ENCODE measurements at places on chromosomes 1 and 21. TPM values are rescaled to one million over a fixed set of nuclear protein-coding genes. Genes with fewer than 3 reads are reported as not detected.

Gene EPS8L3
- not detected for total RNA-seq

DNA sequence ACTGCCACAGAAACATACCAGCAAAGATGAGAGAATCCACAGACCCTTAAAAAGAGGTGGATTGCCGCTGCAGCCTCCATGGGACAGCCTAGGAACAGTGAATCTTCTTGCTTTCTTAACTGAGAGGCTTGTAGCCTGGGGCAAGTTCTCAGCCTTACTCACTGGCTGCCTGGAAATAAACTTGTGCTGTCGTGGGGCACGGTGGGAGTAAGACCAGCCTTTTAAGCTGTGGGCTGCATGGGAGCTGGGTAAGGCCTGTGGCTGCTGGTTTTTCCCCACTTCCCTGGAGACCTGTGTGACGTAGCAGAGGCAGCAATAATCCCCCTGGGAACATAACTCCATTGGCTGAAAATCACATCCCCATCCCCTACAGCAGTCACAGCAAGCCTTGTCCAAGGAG lies 30.8 kb downstream of the CD2 start:
- no peak for DNase-seq

DNA sequence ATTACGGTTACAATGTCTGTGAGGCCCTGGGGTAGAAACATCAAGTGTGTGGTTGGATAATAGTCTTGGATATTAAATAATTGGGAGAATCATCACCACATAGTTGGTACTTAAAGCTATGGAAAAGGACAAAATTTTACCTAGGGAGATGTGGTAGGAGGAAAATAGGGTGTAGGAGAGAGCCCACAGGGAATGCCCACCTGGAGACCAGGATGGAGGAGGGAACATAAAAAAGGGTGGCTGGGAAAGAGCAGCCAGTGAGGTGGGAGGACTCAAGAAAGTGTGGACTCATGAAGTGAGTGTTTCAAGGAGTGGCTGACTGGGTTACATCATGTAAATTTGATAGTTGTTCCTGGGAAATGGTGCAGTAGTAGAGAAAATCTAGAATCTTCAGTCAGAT lies 3.0 kb upstream of the SOX13 start:
- no peak for DNase-seq

DNA sequence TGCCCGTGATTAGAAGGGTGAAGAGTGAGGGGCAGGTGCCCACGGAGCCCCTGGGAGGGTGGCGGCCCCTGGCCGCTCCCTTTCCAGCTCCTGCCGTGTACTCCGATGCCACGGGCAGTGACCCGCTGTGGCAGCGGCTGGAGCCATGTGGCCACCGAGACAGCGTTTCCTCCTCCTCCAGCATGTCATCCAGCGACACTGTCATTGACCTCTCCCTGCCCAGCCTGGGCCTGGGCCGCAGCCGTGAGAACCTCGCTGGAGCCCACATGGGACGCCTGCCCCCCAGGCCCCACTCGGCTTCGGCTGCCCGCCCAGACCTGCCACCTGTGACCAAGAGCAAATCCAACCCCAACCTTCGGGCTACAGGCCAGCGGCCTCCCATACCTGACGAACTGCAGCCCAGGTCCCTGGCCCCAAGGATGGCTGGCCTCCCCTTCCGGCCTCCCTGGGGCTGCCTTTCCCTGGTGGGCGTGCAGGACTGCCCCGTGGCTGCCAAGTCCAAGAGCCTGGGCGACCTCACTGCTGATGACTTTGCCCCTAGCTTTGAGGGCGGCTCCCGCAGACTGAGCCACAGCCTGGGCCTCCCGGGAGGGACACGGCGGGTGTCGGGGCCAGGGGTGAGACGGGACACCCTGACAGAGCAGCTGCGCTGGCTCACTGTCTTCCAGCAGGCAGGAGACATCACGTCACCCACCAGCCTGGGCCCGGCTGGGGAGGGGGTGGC lies 22.0 kb downstream of the PANK4 start:
- DNase-seq: no peak

Gene HNRNPR
- total RNA-seq: 117 TPM

Gene SPRR2E
- total RNA-seq: not detected

Gene PLA2G2F
- total RNA-seq: not detected

DNA sequence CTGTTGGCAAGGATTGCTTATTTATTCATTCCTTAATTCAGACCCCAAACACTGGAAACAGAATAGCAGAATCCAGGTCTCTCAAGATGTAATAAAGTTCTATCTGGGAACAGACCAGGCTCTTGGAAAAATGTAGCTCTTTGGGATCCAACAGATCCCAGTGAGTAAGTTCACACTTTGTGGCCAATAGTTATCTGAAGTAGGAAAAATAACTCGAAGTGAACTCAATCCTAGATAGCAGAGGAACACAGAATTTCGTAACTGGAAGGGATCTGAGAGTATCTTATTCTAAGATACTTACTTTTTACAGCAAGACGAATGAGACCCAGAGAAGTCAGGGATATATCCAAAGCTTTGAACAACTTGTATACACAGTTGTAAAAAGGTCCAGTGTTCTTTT lies 150.7 kb upstream of the CD34 start:
- no peak for DNase-seq

DNA sequence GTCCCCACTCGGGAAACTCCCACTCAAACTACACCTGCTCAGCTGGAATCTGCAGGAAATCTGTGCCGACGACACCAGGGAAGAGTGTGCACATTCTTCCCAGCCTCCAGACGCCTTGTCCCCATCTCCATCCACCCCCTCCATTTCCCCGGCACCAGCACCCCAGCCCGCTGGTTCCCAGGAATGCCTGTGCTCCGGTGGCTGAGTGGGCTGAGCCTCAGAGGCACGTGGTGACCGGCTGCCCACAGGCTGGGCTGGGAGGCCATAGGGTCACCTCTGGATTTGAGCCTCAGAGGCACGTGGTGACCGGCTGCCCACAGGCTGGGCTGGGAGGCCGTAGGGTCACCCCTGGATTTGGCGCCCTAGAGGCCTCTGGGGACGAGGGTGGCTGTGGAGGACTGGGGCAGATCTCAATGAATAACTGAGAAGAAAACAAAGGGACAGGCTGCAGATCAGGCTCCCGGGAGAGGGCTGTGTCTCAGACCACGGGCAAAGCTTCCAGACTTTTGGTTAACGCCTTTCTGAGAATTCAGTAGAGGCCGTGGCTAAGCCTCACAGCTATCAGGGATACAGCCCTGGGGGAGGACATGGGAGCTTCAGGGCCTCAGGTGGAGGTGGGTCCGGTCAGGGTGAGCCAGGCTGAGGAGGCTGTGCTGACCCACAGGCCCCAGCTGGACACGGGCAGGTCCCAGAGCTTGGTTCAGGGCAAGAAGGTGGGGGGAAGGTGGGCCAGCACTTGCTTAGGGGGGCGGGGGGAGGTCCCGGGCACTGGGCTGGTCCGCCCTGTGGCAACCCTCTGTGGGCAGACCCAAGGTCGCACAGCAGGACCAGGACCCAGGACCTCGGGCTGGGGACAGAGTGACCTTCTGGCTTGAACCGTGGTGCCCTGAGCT lies 17.3 kb upstream of the TTLL10 start:
- no peak for DNase-seq

- no peak for DNase-seq
These were observed 996 bp downstream of the CNIH4 start for GRCh38 chr1:224357626-224358124.

Gene OR10K1
- total RNA-seq: not detected

Gene C4BPA
- total RNA-seq: not detected

DNA sequence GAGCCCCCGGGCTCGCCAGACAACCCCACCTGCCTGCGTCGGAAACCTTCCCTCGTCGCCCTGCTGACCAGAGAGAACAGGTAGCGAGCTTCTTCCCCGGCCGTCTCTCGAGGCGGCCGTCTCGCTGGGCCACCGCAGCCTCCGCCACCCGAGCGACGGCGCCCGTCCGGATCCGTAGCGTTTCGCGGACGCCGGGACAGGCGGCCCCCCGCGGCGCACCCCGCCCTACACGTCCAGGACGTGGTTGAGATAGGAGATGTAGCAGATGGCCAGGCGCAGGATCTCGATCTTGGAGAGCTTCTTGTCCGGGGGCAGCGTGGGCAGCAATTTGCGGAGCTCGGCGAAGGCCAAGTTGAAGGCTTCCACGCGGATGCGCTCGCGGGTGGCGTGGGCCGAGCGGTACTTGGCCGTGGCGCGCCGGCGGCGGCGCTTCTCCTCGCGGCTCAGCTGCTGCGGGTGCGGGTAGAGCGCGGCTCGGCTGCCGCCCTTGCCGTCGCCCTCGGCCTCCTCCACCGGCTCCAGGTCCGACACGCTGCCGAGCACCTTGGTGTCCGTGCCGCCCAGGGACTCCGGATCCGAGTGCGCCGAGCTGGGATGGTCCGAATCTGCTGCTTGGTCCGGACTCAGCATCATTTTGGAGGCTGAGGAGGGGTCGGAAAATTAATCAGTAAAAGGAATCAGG lies 3.0 kb downstream of the NHLH2 start:
- DNase-seq: no peak

GRCh38 chr1:101959456-101959855 lies 37.3 kb downstream of the OLFM3 start:
- DNase-seq: no peak

DNA sequence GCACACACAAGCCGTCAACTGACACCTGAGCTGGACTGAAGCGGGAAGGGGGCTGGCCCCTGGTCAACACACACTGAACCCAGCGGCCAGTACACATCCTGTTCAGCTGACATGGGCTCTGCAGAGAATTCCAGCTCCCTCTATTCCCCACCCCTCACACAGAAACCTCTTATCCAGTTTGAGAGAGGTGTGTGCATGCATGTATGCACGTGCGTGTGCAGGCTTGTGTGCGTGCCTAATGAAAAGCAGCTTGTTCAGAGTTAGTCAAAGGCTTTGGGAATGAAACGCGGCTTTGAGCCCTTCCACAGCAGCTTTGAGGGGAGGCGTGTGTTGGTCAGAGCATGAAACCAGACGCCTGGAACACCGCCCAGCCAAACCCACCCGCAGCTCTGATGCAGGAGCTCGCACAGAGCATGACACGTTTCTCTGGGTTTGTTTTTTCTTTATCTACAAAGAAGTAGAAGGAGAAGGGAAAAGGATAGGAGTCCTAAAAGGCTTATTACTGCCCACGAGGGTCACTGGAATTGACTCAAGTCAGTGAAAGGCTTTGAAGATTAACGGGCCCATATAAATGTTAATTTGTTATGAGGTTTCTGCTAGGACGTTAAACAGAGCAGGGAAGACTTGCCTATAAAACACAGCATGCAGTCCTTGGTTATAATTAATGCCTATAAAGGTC lies 184.2 kb downstream of the ETS2 start:
- no peak for DNase-seq

Gene KIAA1614
- 0.24 TPM for total RNA-seq

DNA sequence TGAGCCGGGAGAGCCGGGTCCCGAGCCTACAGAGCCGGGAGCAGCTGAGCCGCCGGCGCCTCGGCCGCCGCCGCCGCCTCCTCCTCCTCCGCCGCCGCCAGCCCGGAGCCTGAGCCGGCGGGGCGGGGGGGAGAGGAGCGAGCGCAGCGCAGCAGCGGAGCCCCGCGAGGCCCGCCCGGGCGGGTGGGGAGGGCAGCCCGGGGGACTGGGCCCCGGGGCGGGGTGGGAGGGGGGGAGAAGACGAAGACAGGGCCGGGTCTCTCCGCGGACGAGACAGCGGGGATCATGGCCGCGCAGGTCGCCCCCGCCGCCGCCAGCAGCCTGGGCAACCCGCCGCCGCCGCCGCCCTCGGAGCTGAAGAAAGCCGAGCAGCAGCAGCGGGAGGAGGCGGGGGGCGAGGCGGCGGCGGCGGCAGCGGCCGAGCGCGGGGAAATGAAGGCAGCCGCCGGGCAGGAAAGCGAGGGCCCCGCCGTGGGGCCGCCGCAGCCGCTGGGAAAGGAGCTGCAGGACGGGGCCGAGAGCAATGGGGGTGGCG lies 371 bp downstream of the ARID1A start:
- peak; percentile 36 for DNase-seq

DNA sequence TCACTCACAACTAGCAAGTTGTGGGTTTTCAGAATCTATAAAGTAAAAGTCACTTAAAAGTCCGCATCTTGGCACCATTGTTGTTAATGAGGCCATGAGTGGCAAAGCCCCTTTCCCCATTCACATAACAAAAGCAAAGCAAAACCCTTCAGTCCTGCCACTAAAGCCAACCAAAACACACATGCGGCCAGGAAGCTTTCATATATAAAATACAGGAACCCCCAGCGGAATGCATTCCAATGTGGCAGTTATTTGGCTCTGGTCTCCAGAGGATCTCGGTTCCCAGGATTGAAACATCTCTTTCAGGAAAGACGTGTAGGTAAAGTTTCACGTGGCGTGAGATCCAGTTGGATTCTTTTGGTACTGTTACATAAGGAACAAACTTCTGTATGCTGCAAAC lies 2.5 kb upstream of the LBR start:
- DNase-seq: no peak

- no peak for DNase-seq
These were observed 2.7 kb upstream of the PRDM16 start for GRCh38 chr1:3066250-3066711.

Gene NDC1
- 20.5 TPM for total RNA-seq

GRCh38 chr1:9724706-9725476 lies 73.4 kb downstream of the PIK3CD start:
- peak; percentile 60 for DNase-seq

Gene HES5
- total RNA-seq: not detected

GRCh38 chr1:212294983-212295382 lies 9.8 kb downstream of the PPP2R5A start:
- DNase-seq: no peak

- DNase-seq: no peak
These were observed 39.3 kb downstream of the DNTTIP2 start for GRCh38 chr1:93839753-93840152.

DNA sequence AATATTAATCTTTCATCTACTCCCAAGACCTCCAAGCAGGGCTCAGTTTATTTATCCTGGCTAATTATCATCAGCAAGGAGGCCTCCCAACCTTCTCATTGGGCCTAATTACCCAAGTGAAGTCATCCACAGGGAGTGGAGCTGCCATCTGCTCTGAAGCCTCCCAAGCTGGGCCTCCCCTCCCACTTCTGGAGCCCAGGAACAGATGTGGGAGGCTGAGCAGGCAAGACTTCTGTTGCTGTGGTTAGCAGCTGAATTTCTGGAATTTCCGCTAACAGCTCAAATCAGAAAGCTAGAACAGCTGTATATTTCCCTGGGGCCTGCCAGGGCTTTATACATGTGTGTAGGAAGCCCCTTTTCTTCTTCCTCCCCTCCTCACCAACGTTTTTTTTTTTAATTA lies 127.5 kb downstream of the UCK2 start:
- DNase-seq: no peak

- no peak for DNase-seq
These were observed 954 bp downstream of the WNT2B start for GRCh38 chr1:112509660-112510178.

Gene OR2L8
- 0.23 TPM for total RNA-seq

DNA sequence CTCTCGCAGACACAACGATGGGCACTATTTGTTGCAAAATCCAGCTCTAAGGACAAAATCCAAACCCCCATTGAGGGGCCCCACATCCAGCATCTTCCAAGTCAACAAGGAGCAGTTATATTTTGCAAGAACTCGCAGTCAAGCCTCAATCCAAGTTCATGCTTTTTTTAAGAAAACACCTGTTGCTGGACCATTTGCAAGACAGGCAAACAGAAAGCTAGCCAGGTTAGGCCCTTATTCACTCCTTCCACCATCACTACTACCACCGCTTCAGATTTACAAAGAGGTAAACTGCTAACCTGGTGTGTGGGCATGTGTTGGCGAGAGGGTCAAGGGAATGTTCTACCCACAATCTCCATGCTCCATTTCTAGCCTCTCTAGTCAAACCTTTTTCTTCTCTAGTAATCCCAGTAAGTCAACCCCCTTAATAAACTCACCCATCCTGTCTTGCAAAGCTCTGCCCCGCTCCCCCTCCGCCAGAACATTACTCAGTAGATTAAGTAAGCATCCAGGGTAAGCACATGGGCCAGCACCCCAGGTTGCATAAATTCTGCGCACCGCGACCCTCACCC lies 703 bp downstream of the ERI3 start:
- DNase-seq: peak; percentile 2

Gene CD1E
- not detected for total RNA-seq

All from naive thymus-derived CD4-positive, alpha-beta T cell (primary cell).